ENCODE measurements at places on chromosomes 1 and 21. TPM values are rescaled to one million over a fixed set of nuclear protein-coding genes. Genes with fewer than 3 reads are reported as not detected.

EFNA3 gene
- 3.8 TPM for total RNA-seq

- no peak for DNase-seq
Observed at GRCh38 chr1:43421976-43422750, 31.6 kb downstream of the HYI start.

S100A2 gene
- total RNA-seq, result not detected

DNA sequence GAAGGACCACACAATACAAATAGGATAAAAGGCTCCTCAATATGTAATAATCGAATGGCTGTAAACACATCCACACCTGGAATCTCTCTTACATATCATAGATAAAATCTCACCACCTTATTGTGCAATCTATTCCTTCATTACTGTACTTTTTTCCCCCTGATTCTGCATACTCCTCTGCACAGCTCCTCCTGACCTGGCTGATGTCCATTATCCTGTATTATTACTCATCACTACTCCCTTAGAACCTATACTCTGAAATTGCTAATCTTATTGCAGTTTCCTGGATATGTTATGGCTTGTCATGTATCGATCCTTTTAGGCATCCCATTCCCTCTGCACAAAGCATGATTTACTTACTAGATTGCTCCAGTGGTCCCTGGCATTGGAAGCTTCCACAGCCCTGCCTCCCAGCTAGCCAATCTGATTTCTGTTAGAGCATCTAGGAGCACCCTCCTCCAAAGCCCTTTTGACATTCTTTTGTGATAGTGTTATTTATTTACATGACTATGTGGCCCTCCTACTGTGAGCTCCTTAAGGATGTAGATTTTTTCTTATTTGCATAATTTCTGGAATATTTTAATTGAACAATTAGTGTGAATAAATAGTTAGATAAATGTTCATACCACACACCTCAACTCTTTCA, 24.2 kb upstream of the PHGDH start:
- DNase-seq, result no peak

COL24A1 gene
- not detected for total RNA-seq

DNA sequence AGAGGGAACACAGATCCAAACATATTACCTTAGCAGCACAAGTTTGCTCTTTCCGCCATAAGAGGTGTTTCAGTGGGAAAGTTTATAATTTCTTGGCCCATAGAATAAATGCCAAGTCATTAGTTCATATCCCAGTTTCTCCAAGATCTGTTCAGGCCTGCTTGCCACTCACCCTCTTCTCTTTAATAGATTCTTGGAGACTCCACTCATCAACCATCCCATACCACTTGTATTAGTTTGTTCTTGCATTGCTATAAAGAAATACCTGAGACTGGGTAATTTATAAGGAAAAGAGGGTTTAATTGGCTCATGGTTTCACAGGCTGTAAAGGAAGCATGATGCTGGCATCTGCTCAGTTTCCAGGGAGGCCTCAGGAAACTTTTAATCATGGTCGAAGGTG, 34.8 kb upstream of the MYSM1 start:
- no peak for DNase-seq

Data from activated CD8-positive, alpha-beta T cell treated with anti-CD3 and anti-CD28 coated beads, Interleukin-2, amount 10 ng/mL, durations not matched to agents 7 days and 5 days (primary cell).